ENCODE measurements at places on chromosomes 5 and 9.

- no peaks in the 10 kb centered on the region for H3K4me1 ChIP-seq
- no peak overlapping the region for H3K4me3 ChIP-seq
- no peaks in the 10 kb centered on the region for H3K27me3 ChIP-seq
- no peaks in the 10 kb centered on the region for H3K36me3 ChIP-seq
Observed at GRCh38 chr5:158534203-158534602, 565.5 kb downstream of the EBF1 start.

GRCh38 chr5:19266791-19267190, 721.2 kb downstream of the CDH18 start:
- no peaks in the 10 kb centered on the region for H3K4me1 ChIP-seq
- H3K36me3 ChIP-seq = no peaks in the 10 kb centered on the region
- no peak overlapping the region for H3K4me3 ChIP-seq

DNA sequence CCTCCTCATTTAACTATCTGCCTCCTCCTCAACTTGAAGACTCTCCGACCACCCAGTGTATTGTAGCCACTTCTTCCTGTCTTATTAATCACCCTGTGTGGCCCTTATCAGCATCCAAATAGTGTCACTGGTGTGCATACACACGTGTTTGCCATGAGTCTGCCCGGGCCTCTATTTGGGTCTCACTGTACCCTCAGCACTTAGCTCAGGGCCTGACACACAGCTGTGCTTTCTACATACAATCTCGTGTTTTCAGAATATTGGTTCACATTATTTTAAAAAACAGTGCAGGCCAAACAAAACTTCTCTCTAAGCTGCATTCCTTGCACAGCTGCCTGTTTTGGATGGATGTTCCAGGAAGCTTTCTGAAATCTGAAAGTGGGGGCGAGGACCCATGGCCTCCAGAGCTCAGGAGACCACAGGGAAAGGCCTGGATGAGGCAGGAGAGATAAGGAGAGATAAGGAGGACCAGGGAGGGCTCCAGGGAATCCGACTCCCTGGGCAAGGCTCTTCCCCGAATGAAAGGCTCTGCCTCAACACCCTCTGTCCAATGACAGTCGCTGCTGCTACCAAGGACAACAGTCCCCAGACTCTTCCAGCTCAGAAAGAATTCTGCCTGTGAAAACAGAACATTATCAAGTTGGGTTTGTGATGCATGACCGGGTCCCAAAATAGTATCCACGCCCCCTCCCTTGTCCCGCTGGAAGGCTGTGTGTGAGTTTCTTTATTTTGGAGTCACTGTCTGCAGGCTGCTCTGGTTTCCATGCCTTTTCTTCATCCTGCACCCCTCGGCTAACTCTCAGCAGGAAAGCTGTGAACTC, 255.6 kb downstream of the NSG2 start:
- no peaks in the 10 kb centered on the region for H3K4me1 ChIP-seq
- H3K36me3 ChIP-seq = no peaks in the 10 kb centered on the region
- H3K4me3 ChIP-seq = no peak overlapping the region
- H3K27me3 ChIP-seq = no peaks in the 10 kb centered on the region

GRCh38 chr5:38755181-38755580, 90.6 kb upstream of the OSMR start:
- H3K4me1 ChIP-seq = no peaks in the 10 kb centered on the region
- no peak overlapping the region for H3K27ac ChIP-seq
- H3K36me3 ChIP-seq = no peaks in the 10 kb centered on the region
- no peak for DNase-seq
- no peak overlapping the region for H3K4me3 ChIP-seq

DNA sequence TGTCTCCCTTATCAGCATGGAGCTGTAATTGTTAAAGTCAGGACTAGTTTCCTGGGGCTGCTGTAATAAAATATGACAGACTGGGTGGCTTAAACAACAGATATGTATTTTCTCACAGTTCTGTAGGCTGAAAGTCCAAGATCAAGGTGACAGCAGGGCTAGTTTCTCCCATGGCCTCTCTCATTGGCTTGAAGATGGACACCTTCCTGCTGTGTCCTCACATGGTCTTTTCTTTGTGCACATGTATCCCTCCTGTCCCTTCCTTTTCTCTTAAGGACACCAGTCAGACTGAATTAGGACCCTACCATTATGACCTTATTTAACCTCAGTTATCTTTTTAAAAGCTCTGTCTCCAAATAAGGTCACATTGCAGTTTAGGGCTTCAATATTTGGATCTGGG, 700.5 kb upstream of the MEF2C start:
- H3K36me3 ChIP-seq = no peaks in the 10 kb centered on the region
- H3K27ac ChIP-seq = no peak overlapping the region
- H3K4me3 ChIP-seq = no peak overlapping the region
- H3K27me3 ChIP-seq = no peaks in the 10 kb centered on the region
- DNase-seq = no peak
